Stomach (tissue), 19 donors: ENCODE measurements at places on chromosomes 3 and 15.

- DNase-seq, result no peak
These were observed 9.8 kb downstream of the DPH3 start for GRCh38 chr3:16254916-16255315.

- no peak for DNase-seq
These were observed 5.5 kb downstream of the ATOSA start for GRCh38 chr15:52673734-52674133.

GRCh38 chr3:195546130-195546560, 3.0 kb upstream of the PPP1R2 start:
- peak; percentile 34 for DNase-seq

DNA sequence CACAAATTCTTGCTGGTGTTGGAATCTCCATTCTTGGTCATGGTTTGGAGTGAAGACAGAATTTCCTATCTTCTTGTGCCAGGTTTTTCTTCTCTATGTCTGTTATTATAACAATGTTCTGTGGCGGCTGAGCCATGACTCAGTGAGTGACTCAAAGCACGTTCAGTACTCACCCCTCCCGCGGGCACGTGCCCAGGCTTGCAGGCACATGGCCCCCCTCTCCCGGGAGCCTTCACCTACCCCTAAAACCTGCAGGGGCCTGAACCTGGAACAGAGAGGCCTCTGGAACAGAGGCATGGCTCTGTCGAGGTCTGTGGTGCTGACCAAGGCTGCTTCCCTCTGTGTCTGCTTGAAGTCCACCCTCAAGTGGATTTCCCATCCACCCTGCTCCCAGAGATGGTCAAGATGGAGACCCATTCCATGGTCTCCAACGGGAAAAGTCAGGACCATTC, 27.6 kb downstream of the PLXNB1 start:
- peak; percentile 59 for DNase-seq

DNA sequence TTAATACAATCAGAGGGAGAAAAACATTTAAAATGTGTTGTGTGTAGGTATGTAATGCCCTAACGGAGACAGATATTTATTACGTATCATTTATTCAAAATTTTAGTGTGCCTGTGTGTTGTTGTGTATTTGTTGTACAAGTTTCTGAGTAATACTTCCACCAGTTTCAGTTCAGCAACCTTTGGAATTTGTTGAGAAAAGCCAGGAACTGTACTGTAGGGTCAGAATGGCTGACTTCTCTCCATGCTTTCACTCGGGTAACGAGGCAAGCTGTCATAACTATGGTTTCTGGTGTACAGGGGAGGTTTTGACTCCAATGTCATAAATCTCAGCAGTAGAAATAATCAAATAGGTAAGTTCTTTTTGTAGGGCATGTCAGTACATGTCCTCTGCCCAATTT, 23.8 kb upstream of the CNTN6 start:
- no peak for DNase-seq

DNA sequence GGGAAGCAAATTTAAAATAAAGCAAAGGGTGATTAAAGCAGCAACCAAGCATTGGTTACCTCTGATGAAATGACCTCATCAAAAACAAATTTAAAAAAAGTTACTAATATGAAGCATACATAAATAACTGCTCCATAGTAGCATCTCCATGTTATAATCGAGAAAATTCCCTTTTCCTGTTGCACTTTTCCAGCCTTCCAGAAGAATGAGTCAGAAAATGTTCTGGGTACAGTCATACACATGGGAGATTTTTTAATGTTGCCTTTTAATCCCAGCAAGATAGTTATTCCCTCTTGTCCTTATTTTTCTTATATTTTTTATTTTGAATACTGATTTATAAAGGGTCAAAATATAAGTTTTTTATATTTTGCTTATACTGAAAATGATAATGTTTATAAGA, 2.6 kb upstream of the TMCO5A start:
- no peak for DNase-seq

DNA sequence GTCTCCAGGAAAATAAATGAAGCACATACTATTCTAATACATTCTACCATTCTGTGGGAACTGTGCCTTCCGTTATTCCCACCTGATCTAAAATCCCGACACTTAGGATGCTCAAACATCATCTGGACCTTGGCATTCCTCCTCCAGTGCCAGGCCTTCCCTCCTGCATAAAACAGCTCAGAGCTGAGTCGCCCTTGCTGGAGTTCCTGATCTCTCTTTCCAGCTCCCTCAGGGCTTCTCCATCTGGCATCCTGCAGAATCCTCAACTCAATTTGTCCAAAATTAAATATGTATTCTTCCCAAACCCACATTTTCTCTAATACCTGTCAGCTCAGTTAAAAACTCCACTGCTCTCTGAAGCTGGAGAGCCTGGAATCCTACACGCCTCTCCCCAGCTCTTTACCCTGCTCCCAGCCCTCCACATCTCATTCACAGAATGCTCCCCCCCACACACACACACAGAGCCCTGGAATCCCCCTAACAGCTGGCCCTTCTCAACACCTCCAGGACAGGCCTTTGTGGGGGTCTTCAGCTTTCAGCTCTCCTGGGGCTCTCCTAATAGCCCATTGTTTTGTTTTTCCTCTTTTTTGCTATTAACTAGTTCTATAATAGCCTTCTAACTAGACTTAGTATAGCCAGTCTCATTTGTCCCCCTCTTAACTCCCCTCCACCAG, 78.5 kb downstream of the HMG20A start:
- no peak for DNase-seq

GRCh38 chr3:39097716-39098472, 9.5 kb downstream of the GORASP1 start:
- no peak for DNase-seq

GRCh38 chr3:27945229-27945628, 223.1 kb upstream of the EOMES start:
- DNase-seq, result no peak

DNA sequence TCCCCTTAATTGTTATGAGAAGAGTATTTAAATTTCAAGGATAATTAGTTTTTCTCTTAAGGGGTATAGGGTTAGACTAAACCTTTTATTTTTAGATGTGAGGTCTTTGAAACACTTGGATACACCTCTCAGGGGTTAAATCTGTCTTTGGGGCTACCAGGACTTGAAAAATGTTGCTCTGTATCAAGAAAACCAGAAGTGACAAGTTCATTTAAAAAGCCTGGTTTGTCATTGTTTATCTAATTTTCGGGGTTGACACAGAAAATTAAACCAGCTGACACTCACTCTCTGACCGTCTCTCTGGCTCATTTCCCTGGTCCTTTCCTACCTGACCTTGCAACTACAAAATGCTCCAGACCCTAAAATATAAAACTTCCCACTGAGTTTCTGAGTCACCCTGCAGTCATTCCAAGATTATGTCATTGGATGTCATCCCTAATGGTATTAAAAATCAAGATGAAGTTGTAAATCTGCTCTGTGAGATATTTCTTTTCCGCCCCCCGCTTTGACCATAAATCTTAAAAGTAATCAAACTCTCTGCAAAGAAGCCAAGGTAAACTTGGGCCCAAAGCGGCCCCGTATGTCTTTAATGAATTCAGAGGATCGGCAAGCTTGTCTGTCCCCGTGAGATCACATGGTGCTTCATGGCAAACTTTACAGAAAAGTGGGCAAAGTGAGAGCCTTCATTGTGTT, 32.9 kb upstream of the SKOR1 start:
- no peak for DNase-seq

DNA sequence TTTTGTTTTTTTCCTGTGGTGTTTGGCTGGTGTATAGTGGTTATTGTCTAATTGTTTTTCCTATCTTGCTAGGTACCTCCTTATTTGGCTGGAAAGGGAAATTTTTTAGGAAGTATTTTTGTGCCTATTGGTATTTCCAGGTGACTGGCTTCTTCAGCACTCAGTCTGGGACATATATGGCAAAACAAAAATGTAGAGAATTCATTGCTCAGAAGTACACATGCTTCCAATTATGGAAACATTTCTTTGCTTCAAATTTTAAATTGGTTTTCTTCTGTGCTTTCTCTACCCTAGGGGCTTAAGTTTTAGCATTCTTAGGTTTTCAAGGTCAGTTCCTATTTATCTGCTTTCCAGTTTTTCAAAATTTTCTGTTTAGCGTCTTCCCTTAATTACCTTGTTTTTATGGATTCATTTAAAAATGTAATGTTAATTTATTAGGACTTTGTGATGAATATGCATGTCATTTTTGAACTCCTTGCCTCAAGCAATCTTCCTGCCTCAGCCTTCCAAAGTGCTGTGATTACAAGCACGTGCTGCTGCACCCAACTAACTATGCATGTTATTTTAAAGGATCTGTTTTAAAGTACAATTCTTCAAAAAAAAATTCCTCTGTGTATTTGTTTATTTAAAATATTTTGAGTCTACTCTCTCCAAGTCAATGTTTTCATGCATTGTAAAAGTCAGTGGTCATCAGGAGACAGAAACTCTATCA, 231.9 kb upstream of the DPPA4 start:
- no peak for DNase-seq

DNA sequence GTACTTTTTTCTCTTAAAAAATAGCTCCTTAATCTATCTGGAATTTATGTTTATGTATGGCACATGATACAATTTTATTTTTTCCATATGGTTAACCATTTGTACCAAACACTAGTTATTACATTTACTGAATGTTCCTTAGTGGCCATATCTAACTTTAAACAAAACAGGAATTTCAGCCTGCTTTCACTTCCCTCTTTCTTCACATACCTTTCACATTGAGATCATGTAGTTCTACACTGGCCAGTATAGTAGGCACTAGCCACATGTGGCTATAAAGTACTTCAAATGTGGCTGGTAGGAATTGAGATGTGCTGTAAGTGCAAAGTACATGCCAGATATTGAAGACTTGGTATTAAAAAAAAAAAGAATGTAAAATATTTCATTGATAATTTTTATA, 4.7 kb upstream of the RYK start:
- DNase-seq, result no peak

DNA sequence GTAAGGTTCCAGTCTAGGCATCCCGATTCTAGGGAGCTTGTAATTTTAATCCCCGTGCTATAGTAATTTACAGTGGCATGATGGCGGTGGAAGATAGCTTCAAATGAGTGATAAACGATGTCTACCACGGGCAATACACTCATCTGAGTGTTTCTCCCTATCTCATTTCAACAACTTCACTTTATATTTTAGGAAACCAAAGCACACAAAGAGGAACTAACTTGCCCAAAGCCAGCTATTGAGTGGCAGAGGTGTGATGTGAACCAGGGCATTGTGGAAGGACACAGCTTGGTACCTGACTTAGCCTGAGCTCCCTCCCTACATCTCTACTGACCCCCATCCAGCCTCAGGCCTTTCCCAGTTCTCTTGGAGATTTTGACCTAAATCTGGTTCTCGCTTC, 16.9 kb upstream of the FILIP1L start:
- DNase-seq, result no peak

- no peak for DNase-seq
These were observed 623.8 kb upstream of the ROBO1 start for GRCh38 chr3:80391573-80391972.

- no peak for DNase-seq
These were observed 280.4 kb downstream of the CD47 start for GRCh38 chr3:107810171-107811071.

GRCh38 chr15:96182736-96183513, 147.6 kb upstream of the NR2F2 start:
- DNase-seq, result no peak

DNA sequence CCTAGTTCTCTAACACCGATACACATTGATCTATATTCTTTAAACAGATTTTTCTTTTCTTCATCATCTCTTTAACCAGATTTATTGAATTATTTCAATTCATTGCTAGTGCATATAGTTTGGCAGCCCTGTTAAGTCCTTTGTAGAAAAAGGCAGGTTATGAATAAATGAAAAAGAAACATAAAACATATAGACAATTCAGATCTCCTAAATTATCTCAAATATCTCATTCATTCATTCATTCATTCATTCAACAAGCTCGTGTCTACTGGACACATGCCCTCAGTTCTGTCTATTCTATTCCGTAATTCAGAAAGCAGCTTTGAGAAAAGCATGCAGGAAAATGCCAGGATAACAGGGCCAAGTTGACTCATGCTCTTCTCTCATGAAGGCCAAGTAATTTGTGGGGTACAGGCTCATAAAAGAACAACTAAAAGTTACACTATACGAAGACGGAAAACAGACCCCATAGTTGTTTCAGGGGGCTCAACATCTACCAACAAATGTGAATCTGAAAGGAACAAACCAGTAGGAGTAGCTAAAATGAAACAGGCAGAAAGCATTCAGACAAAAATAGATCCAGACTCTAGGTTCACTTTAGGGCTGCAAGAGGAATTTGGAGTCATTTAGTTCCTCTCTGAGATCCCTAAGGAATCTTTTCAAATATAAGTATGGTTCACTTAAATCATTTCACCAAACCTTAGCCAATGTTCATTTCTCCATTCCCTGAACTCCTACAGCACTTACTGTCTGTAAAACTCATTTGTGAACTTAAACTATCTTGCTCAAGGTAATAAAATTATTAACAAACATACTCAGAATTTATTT, 7.5 kb downstream of the ZNF148 start:
- no peak for DNase-seq

GRCh38 chr15:73323374-73323955, 45.3 kb downstream of the HCN4 start:
- no peak for DNase-seq

GRCh38 chr3:138941259-138941885, 5.6 kb downstream of the FOXL2 start:
- DNase-seq, result no peak

DNA sequence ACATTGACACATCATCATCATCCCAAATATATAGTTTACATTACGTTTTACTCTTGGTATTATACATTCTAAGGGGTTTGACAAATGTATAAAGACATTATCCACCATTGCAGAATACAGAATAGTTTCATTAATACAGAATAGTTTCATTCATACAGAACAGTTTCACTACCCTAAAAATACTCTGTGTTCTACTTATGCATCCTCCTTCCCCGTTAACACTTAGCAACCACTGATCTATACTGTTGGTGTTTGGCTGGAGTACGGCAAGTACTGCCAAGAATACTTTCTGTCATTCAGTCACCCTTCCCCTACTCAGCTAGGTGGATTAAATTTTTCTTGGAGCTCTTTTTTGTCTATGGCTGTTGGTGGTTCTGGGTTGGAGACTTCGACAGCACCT, 33.4 kb downstream of the LEKR1 start:
- no peak for DNase-seq

GRCh38 chr3:156299569-156299968, 179.2 kb downstream of the KCNAB1 start:
- no peak for DNase-seq

DNA sequence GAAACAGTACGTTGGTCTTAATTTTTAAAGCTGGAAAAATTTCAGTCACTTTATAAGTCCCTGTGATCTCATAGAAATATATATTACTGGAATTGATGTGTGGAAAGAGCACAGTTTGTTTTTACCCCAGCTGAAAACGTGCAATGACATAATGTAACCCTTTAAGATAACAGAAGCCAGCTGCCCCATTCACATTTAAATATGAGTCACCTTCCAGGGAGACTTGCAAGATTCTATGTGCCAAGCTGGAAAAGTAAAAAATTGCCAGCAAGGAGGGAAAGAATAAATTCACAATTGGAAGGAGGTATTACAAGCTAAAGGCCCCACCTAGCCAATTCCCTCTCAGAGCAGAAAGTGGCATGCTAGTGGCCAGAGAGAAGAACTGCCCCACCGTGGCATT, 50.2 kb downstream of the SAMMSON start:
- DNase-seq, result peak; percentile 57
